ENCODE measurements at places on chromosomes 7 and 10.

- DNase-seq: no peak
Measured at GRCh38 chr7:32539919-32540531, 44.7 kb downstream of the AVL9 start.

DNA sequence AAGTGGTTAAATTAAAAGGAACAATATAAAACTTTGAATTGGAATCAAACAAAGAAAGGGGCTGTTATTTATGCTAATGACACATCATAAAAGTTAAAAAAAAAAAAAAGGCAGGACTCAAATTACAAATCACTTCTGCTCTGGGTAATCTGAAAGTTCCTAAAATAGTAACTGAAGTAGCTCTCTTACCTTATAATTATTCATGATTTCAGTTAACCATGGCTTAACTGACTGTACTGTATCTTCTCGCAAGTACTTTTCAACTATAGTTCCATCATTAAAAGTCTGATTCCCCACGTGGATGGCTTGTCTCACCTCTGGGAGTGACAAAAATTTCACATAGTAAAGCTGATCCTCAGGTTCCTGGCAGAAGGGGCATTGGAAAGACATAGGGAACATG lies 82.5 kb downstream of the CPVL start:
- no peak for DNase-seq

- no peak for DNase-seq
Measured at GRCh38 chr7:108308903-108309302, 147.3 kb downstream of the NRCAM start.

DNA sequence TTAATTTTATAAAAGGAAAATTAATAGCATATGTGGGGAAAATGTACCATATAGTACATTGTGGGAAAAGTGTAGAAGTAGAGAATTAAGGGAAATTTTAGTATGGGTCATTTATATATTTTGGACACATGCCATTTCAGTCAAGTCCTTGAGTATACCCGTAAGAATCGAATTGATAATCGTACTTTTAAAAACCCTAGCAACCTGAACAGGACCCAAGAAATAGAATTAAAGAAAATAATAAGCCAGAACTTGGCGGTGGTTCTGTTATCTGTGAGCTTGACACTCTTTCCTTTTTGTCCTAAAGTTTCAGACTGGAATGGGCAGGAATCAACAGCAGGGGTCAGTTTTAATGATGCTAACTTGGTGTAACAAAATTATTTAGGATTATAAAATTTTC lies 221.0 kb downstream of the CDK14 start:
- no peak for DNase-seq

- no peak for DNase-seq
Measured at GRCh38 chr10:15067154-15067553, 21.4 kb downstream of the ACBD7 start.

GRCh38 chr7:2964208-2964607 lies 79.5 kb downstream of the CARD11 start:
- no peak for DNase-seq

GRCh38 chr10:80484676-80485075 lies 30.6 kb downstream of the TSPAN14 start:
- DNase-seq: no peak

- DNase-seq: no peak
Measured at GRCh38 chr10:130737621-130738020, 573.9 kb downstream of the TCERG1L start.

Data from stimulated activated CD4-positive, alpha-beta T cell treated with anti-CD3 and anti-CD28 coated beads, Interleukin-12 subunit alpha, Interleukin-12 subunit beta, amount 100 ng/mL, for 4 hours (primary cell).